ENCODE measurements at places on chromosomes 4 and X. TPM values are rescaled to one million over a fixed set of nuclear protein-coding genes. Genes with fewer than 3 reads are reported as not detected.

DNA sequence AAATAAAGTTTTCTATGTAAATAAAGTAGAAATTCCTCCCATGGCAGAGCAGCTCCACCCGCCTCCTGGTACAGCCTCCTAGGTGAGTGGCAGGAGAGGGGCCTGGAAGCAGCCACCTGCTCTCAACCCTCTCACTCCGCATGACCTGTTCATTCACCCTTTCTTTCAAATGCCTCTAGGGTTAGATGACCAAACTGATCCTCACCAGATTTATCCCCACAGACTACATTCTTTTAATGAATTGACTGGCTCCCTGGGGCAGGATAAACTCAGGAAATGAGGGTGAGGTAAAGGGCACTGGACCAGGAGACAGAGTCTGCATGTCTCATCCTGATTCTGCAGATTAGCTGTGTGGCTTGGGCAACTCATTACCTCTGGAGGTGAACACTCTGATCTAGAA is 32.6 kb upstream of the NKX6-1 start:
- H3K27ac ChIP-seq, result no peak overlapping the region
- no peak overlapping the region for H3K4me3 ChIP-seq
- H3K27me3 ChIP-seq, result peaks cover 5% of the 10 kb centered on the region

- H3K27ac ChIP-seq, result peak overlapping the region; percentile 33
- no peak for DNase-seq
- peaks cover 29% of the 10 kb centered on the region for H3K4me1 ChIP-seq
- H3K4me3 ChIP-seq, result no peak overlapping the region
- H3K27me3 ChIP-seq, result no peaks in the 10 kb centered on the region
- H3K36me3 ChIP-seq, result no peaks in the 10 kb centered on the region
These were observed 106.0 kb upstream of the ARHGAP24 start for GRCh38 chr4:85368932-85369331.

DNA sequence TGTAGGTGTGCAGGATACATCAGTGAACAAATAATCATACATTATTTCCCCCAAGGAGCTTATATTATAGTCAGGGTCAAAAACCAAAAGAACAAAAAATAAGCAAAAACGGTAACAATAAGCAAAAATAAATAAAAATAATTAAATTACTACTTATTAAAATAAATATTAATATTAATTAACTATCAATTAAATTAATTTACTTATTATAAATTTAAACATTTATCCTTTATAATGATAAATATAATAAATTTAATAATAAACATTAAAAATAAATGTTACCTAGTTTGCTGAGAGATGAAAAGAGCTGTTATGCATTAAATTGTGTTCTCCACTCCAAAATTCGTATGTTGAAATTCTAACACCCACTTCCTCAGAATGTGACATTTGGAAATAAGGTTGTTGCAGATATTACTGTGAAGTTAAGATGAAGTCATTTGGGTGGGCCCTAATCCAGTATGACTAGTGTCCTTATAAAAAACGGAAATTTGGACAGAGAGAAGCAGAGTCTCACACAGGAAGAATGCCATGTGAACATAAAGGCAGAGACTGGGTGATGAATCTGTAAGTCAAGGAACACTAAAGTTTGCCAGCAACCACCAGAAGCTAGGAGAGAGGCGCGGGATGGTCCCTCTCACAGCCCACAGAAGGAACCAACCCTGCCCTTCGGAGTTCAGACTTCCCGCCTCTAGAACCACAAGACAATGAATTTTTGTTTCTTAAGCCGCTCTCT is 67.2 kb upstream of the IBSP start:
- H3K4me1 ChIP-seq, result no peaks in the 10 kb centered on the region
- H3K27ac ChIP-seq, result no peak overlapping the region
- H3K27me3 ChIP-seq, result peaks cover 3% of the 10 kb centered on the region
- DNase-seq, result no peak

- no peak overlapping the region for H3K4me3 ChIP-seq
- H3K27me3 ChIP-seq, result peaks cover under 1% of the 10 kb centered on the region
- H3K36me3 ChIP-seq, result no peaks in the 10 kb centered on the region
These were observed 110.6 kb downstream of the MGST2 start for GRCh38 chr4:139776235-139776634.

- H3K27ac ChIP-seq, result no peak overlapping the region
- H3K36me3 ChIP-seq, result no peaks in the 10 kb centered on the region
- no peak overlapping the region for H3K4me3 ChIP-seq
- H3K4me1 ChIP-seq, result no peaks in the 10 kb centered on the region
- no peak for DNase-seq
These were observed 217.1 kb upstream of the SMIM31 start for GRCh38 chr4:164536814-164537213.

GRCh38 chr4:79611026-79611425 is 203.0 kb upstream of the GK2 start:
- H3K36me3 ChIP-seq, result no peaks in the 10 kb centered on the region
- peaks cover 4% of the 10 kb centered on the region for H3K27me3 ChIP-seq
- H3K4me1 ChIP-seq, result peaks cover 4% of the 10 kb centered on the region
- no peak overlapping the region for H3K4me3 ChIP-seq

DNA sequence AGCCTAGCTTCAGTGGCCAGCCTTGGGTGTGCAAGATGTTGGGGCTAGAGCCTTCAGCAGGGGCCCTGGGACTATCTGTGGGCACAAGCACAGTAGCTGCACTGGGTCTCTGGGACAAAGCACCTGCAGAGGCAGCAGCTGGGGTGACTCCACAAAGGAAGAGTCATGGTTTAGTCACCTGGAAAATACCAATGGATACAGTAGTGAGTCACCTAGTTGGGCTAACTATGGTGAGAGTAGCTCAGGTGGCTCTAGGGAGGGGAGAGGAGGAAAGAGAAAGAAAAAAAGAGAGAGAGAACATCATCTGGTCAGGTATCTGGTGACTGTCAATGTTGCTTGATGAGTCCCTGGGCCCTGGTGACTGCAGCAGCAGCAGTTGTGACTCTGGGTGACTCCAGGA is 72.9 kb upstream of the SPIN4 start:
- H3K4me3 ChIP-seq, result no peak overlapping the region
- H3K27ac ChIP-seq, result no peak overlapping the region
- H3K4me1 ChIP-seq, result no peaks in the 10 kb centered on the region
- no peaks in the 10 kb centered on the region for H3K27me3 ChIP-seq
- DNase-seq, result no peak

DNA sequence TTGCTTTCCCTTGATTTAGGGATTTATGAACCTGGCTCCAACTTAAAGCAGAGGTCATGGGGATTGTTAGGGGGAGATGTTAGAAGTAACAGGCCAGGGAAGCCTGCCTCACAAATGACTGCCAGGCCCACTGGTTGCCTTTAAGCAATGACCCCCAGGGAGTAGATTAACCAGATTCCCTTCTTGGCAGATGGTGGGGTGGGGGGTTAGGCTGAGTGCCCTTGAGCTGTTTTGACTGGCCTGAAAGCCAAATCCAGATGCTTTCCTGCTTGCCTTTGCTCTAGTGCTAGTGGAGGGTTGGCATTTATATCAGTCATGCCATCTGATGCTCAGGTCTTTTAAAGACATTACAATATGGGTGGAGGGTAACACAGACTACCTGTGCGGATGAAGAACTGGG is 128.1 kb downstream of the TMEM164 start:
- H3K4me3 ChIP-seq, result no peak overlapping the region
- DNase-seq, result no peak
- no peaks in the 10 kb centered on the region for H3K4me1 ChIP-seq
- peaks cover 5% of the 10 kb centered on the region for H3K36me3 ChIP-seq

Gene FAM241A
- total RNA-seq, result 1.5 TPM

DNA sequence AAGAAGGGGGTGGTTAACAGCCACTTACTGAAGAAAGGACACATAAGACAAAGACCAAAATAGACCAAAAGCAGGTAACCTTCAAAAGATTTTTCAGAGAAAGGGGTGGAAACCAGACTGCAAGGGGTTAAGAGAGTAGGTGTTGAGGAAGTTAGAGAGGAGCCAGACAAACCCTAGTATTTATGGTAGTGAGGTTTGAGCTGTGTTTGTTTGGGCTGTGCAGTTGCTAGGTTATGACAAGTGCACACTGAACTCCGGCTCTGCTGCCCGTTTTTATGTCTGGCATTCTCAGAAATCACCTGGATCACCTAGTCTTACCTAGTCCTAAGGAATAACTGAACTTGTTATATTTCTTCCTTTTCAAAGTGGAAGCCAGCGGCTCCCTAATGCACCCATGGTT is 22.9 kb upstream of the G3BP2 start:
- H3K27me3 ChIP-seq, result no peaks in the 10 kb centered on the region
- no peak overlapping the region for H3K4me3 ChIP-seq
- DNase-seq, result no peak
- peak overlapping the region; percentile 61 for H3K27ac ChIP-seq
- peaks cover 1% of the 10 kb centered on the region for H3K36me3 ChIP-seq

DNA sequence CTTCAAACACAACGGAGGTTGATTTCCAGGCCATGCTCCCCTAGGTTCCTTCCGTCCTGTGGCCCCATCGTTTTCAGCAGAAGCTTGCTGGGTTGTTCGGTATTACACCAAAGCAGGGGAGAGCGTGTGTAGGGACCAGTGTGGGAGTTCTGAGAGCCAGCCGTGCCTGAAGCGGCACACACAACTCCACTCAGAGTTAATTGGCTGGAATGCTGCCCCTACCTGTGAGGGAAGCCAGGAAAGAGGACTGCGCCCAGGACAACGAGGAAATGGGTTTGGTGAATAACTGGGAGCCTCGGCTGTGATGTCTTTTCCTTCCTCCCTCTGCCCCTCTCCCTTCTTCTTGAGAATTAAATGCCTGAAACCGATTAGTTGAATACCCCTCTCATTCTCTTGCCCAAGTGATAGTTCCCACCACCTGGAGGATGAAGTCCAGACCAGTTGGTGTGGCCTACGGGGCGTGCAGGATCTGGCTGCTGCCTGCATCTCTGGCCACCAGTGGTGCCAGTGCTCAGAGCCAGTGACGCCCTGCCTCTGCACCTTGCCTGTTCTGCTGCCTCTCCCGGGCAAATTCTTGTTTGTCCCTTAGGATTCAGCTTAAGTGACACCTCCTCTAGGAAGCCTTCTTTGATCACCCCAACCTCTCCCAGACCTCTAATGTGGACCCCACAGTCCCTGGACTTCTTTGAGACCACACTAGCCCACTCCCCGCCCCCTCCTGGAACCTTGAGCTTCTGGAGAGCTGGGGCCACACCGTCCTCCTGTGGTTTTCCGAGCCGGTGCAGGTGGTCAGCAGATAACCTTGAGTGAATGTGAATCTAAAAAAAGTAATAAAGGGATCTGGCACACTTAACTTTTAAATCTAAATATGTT is 33.6 kb downstream of the TBC1D14 start:
- no peak overlapping the region for H3K4me3 ChIP-seq
- H3K27me3 ChIP-seq, result no peaks in the 10 kb centered on the region
- peak overlapping the region; percentile 56 for H3K27ac ChIP-seq
- peaks cover 55% of the 10 kb centered on the region for H3K4me1 ChIP-seq

Gene RLIM
- total RNA-seq, result 34.0 TPM

Gene SOD3
- not detected for total RNA-seq

DNA sequence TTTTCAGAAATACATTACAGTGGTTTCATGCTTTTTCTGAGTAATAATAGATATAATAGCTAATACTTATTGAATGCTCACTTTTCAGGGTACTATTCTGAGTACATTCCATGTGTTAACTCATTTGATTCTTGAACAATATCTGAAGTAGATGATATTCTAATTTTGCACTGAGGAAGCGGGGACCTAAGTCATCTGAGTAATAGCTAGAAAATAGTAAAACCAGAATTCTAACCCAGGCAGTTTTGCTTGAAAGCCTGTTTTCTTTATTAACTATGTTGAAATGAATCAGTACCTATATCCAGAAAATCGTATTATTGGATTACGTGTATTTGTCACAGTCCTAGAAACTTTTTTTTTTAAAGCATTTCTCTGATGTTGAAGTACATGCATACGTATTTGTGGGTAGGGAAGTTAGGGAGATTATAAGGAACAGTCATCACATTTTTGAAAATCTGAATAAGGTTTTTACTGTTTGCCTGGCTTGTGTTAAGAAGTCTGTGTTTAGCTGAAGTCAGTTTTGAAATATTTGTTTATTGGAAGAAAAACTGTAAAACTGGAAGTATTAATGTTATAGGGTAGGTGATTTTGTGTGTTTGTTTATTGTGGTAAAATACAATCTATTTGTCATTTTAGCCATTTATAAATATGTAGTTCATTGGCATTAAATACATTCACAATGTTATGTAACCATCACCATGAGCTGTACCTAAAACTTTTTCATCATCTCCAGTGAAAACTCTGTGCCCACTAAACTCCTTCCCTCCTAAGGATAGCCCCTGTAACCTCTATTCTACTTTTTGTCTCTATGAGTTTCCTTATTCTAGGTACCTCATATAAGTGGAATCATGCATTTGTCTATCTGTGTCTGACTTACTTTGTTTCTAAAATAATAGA is 55.3 kb downstream of the FIP1L1 start:
- no peaks in the 10 kb centered on the region for H3K27me3 ChIP-seq
- H3K27ac ChIP-seq, result no peak overlapping the region
- no peak overlapping the region for H3K4me3 ChIP-seq
- no peak for DNase-seq

DNA sequence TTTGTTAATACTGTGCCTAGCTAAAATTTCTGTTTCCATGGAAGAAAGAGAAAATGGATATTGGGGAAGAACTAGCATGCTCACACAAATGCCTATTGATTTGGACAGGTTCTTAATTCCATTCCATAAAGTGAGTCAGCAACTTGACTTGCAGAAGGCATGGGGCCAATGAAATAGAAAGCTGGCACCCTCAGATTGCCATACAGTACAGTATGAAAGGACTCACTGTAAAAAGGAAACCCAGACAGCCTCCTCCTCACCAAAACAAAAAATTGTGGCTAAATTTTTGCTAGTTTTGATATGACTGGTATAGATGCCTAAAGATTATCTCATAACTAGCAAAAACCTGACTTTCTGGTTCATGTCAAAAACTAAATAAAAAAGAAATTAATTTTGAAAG is 11.2 kb upstream of the TAB3 start:
- H3K4me3 ChIP-seq, result no peak overlapping the region
- no peak for DNase-seq
- H3K36me3 ChIP-seq, result no peaks in the 10 kb centered on the region
- peaks cover 5% of the 10 kb centered on the region for H3K27me3 ChIP-seq
- no peaks in the 10 kb centered on the region for H3K4me1 ChIP-seq
- H3K27ac ChIP-seq, result no peak overlapping the region

Gene TEX13D
- total RNA-seq, result not detected

GRCh38 chr4:140806163-140806562 is 50.0 kb upstream of the TBC1D9 start:
- H3K36me3 ChIP-seq, result no peaks in the 10 kb centered on the region
- peak overlapping the region; percentile 93 for H3K27ac ChIP-seq
- DNase-seq, result no peak
- no peaks in the 10 kb centered on the region for H3K27me3 ChIP-seq
- H3K4me3 ChIP-seq, result peak overlapping the region; percentile 54
- H3K4me1 ChIP-seq, result peaks cover 94% of the 10 kb centered on the region

DNA sequence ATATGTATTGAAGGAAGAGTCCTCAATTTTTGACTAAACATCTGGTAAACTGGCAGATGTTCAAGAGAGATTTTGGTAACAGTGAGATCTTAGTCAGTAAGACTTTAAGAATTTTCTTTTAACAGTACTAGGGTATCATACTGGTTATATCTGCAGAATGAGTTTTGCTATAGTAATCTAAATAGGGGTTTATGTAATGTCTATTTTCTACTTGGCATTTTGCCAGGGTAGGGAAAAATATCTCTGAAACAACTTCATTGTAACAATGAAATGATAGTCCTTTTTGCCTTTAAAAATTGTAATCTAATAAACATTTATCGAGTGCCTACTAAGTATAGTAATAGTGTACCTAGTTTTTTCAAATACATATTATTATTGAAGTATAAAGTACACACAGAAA is 32.1 kb downstream of the XK start:
- H3K27me3 ChIP-seq, result peaks cover 5% of the 10 kb centered on the region
- DNase-seq, result no peak
- no peaks in the 10 kb centered on the region for H3K4me1 ChIP-seq
- no peak overlapping the region for H3K4me3 ChIP-seq
- no peak overlapping the region for H3K27ac ChIP-seq

GRCh38 chr4:163523791-163524365 is 29.4 kb downstream of the TMA16 start:
- peaks cover 71% of the 10 kb centered on the region for H3K36me3 ChIP-seq
- H3K4me1 ChIP-seq, result peaks cover 6% of the 10 kb centered on the region
- H3K27ac ChIP-seq, result no peak overlapping the region
- H3K27me3 ChIP-seq, result no peaks in the 10 kb centered on the region
- no peak overlapping the region for H3K4me3 ChIP-seq
- DNase-seq, result no peak
